ENCODE measurements at places on chromosomes 11 and 22.
A peak's percentile ranks its signal among the peaks of the same experiment; 100 is the strongest.

DNA sequence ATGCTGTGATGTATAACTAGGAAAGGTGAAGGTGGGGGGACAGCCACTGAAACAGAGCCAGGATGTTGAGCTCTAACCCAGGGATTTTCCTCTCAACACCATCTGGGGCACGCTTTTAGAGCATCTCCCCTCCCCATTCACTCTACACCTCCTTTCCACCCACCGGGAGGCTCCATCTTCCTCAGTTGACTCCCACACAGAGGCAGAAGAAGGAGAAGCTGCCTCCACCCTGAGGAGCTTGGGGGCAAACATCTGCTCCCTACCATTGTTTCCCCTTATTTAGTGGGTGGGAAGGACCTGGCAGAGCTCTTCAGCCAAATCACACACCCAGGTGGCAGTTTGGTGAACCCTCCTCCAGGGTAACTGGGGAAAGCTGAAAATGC, 50.0 kb upstream of the ADA2 start:
- 0 out of 3 replicates have a peak, but pooled peaks cover 2% of the 10 kb centered on the region for H3K27me3 ChIP-seq
- DNase-seq, result no peak
- no peak overlapping the region for H3K27ac ChIP-seq
- peaks cover 9% of the 10 kb centered on the region for H3K4me1 ChIP-seq

- H3K4me1 ChIP-seq, result peaks cover 62% of the 10 kb centered on the region
- H3K36me3 ChIP-seq, result no peaks in the 10 kb centered on the region
- DNase-seq, result no peak
- H3K27ac ChIP-seq, result no peak overlapping the region
- peaks cover 3% of the 10 kb centered on the region for H3K27me3 ChIP-seq
Measured at GRCh38 chr11:67421430-67422031, 6.1 kb downstream of the CARNS1 start.

- H3K4me3 ChIP-seq, result no peak overlapping the region
- H3K27me3 ChIP-seq, result peaks cover 4% of the 10 kb centered on the region
- no peak overlapping the region for H3K27ac ChIP-seq
- no peaks in the 10 kb centered on the region for H3K36me3 ChIP-seq
Measured at GRCh38 chr22:41781507-41781906, 19.0 kb upstream of the CCDC134 start.

- no peaks in the 10 kb centered on the region for H3K36me3 ChIP-seq
- no peaks in the 10 kb centered on the region for H3K4me1 ChIP-seq
- peaks cover 40% of the 10 kb centered on the region for H3K27me3 ChIP-seq
- H3K4me3 ChIP-seq, result no peak overlapping the region
- no peak for DNase-seq
- H3K27ac ChIP-seq, result no peak overlapping the region
Measured at GRCh38 chr11:134397304-134398078, 14.6 kb downstream of the B3GAT1 start.

- no peak overlapping the region for H3K4me3 ChIP-seq
- H3K27ac ChIP-seq, result no peak overlapping the region
- DNase-seq, result no peak
- peaks cover 17% of the 10 kb centered on the region for H3K36me3 ChIP-seq
Measured at GRCh38 chr11:77879218-77879617, 58.3 kb downstream of the AAMDC start.

DNA sequence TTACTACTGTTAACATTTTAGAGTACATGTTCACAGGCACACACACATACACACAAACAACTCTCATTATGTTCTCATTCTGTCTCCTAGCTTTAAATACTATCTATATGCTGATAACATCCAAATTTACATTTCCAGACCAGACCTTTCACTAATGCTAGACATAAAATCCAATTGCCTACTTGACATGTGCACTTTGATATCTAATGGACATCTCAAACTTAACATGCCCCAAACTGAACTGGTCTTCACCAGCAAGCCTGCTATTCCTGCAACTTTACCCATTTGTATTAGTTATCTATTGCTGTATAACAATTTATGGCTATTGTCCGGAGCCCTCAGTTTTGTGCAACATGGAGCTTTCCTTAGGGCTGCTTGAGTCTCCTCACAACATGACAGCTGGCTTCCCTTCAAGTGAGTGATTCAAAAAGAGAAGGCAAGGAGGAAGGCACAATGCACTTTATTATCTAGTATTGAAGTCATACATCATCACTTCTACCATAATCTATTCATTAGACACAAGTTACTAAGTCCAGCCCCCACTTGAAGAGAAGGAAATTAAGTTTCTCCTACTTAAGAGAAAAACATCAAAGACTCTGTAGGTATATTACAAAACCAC, 3.0 kb downstream of the SLC36A4 start:
- no peaks in the 10 kb centered on the region for H3K27me3 ChIP-seq
- peaks cover 16% of the 10 kb centered on the region for H3K4me1 ChIP-seq
- no peak for DNase-seq

DNA sequence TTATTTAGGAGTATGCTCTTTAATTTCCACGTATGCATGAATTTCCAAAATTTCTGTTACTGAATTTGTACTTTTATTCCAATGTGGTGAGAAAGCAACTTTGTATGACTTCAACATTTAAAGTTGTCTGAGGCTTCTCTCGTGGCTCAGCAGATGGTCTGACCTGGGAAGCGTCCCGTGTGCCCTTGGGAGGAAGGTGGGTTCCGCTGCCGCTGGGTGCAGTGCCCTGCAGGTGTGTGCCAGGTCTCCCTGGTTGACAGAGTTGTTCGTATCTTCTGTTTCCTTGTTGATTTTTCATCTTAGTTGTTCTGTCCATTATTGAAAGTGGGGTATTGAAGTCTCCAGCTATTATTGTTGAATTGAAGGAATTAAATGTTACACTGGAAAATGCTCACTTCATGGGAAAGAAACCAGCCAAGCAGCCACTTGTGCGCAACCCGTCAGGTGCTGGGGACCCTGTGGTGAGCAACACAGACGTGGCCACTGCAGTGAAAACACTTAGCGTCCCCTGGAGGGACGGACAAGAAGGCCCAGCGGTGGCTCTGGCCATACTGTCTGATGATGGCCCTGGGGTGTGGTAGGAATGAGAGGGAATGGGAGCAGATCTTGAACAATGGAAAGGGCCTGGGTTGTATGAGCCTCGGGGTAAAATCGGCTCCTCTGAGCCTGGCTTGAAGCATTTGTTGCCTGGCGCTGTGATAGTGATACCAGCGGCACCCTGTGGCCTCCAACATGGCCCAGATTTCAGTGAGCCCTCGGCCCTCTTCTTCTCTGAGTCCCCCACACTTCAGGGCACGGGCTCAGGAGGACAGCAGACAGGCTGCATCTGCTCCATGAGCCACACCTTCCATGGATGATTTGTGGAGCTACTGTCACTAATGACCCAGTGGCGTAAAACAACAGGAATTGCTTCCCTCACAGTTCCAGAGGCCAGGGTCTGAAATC, 31.5 kb upstream of the KRTAP5-7 start:
- H3K27ac ChIP-seq, result no peak overlapping the region
- no peaks in the 10 kb centered on the region for H3K4me1 ChIP-seq
- H3K36me3 ChIP-seq, result peaks cover 19% of the 10 kb centered on the region
- H3K4me3 ChIP-seq, result no peak overlapping the region
- no peaks in the 10 kb centered on the region for H3K27me3 ChIP-seq

DNA sequence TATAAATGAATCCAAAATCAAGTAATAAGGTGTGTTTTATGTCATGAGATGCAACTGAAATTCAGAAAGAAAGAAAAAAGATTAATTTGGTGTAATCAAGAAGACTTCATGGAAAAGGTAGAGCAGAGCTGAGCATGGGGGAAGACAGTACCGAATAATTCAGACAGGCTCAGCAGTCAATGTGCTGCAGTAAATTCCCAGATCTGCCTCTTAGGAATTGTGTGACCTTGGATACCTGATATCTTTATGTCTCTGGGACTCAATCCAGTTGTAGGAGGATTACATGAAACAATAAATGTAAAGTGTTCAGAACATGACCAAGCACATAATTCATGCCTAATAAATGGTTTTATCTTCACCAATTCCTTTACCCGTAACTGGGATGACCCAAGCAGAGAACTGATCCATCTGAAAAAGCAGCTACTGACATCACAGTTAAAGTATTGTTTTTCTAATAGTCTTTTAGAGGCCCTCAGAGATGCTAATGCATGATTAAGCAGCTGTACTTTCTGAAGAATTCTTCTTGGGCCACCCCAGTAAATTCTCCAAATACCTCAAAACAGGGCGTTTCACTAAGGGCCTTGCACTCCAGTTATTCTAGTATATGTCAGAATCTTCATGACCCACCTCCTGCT, 7.8 kb downstream of the MS4A12 start:
- no peaks in the 10 kb centered on the region for H3K4me1 ChIP-seq
- no peak for DNase-seq

DNA sequence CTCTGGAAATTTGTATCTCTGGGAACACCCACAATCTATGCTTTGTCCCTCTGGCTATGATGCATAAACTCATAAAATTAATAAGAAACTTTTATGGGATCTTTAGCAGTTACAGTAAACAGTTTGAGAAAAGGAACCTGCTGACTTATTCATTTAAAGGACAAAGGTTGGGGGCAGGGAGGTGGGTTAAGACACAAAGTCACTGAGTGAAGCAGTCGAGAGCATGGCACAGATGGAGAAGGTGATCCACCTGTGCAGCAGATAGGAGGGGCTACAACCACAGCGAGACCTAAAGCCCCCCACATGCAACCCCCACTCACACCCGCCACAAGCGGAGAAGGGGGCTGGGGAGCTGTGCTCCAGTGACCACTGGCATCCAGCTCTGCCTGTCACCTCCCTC, 45.0 kb downstream of the SMCO4 start:
- H3K27ac ChIP-seq, result no peak overlapping the region
- no peaks in the 10 kb centered on the region for H3K36me3 ChIP-seq
- no peaks in the 10 kb centered on the region for H3K27me3 ChIP-seq

GRCh38 chr11:44463751-44464150, 101.7 kb upstream of the CD82 start:
- no peaks in the 10 kb centered on the region for H3K36me3 ChIP-seq
- DNase-seq, result no peak
- no peaks in the 10 kb centered on the region for H3K4me1 ChIP-seq
- no peaks in the 10 kb centered on the region for H3K27me3 ChIP-seq
- no peak overlapping the region for H3K4me3 ChIP-seq

- peak overlapping the region; percentile 74 for H3K4me3 ChIP-seq
- peaks cover 37% of the 10 kb centered on the region for H3K27me3 ChIP-seq
- peaks cover 20% of the 10 kb centered on the region for H3K4me1 ChIP-seq
- no peak overlapping the region for H3K27ac ChIP-seq
- DNase-seq, result no peak
- no peaks in the 10 kb centered on the region for H3K36me3 ChIP-seq
Measured at GRCh38 chr22:38872831-38873248, 824 bp upstream of the CBX6 start.

- H3K27me3 ChIP-seq, result no peaks in the 10 kb centered on the region
- peaks cover 59% of the 10 kb centered on the region for H3K36me3 ChIP-seq
- DNase-seq, result no peak
- H3K4me3 ChIP-seq, result no peak overlapping the region
- no peaks in the 10 kb centered on the region for H3K4me1 ChIP-seq
Measured at GRCh38 chr22:19492504-19493174, 12.9 kb downstream of the CDC45 start.

- H3K27ac ChIP-seq, result no peak overlapping the region
- H3K36me3 ChIP-seq, result no peaks in the 10 kb centered on the region
- DNase-seq, result no peak
- no peak overlapping the region for H3K4me3 ChIP-seq
- no peaks in the 10 kb centered on the region for H3K4me1 ChIP-seq
Measured at GRCh38 chr11:12209096-12209495, 98.7 kb downstream of the MICAL2 start.

DNA sequence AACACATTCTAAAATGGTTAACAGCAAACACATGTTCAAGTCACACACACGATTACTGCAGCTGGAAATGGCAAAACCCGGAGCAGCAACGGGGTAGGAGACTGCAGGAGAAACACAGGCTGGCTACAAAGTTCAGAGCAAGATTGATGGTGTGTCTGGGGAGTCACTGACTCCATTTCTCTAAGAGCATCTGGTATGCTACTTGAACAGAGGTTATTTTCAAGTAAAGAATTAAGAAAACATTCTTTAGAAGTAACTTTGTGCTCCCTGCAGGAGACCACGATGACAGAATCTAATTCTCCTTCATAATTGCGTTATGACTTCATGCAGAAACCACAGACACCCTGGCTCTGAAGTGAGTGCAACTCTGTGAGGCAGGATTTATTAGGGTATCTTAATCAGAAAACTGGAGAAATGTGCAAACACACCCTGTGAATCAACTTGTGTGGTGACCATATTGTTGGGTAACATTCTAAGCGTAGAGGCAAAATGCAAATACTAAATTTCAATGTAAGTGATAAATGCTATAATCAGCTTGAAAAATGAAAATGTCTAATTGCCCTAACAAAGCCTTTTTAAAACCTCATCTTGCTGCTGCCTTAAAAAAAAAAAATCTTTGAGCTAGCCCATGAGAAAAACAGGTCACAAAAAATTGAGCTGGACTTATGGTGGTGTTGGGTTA, 303.0 kb downstream of the CADM1 start:
- H3K36me3 ChIP-seq, result peaks cover 9% of the 10 kb centered on the region
- no peak overlapping the region for H3K4me3 ChIP-seq
- H3K27me3 ChIP-seq, result no peaks in the 10 kb centered on the region
- DNase-seq, result no peak
- H3K27ac ChIP-seq, result no peak overlapping the region

DNA sequence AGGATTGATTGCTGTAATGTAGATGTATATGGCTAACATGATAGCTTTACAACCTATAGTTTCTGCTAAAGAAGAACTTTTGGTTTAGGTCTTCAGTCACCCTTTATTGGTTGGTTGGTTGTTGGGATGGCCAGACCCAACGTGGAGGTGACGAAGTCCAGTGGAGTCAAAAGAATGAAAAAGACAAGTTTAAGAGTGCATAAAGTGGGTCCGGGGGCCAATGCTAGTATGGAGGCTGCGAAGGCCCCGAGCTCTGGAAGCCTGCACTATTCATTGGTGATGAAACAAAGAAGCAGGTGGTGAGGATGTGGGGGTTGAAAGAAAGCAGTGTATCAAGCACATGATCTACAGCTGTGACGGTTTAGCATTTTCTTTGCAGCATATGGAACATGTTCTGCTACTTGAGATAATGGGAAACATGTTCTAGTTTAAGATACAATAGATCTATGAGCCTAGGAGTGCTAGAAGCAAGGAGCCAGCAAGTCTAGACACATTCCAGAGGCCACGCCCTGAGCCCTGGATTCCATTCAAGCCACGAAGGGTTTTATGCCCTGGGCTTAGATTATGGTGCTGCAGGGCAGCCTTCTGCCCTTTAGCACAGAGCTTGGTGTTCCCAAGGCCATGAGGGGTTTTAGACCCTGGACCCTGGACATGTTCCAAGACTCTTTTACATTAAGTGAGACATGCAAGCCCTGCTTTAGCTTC, 6.3 kb downstream of the TCP11L1 start:
- H3K4me3 ChIP-seq, result no peak overlapping the region
- peaks cover 58% of the 10 kb centered on the region for H3K4me1 ChIP-seq
- peak; percentile 53 for DNase-seq
- peak overlapping the region; percentile 17 for H3K27ac ChIP-seq

DNA sequence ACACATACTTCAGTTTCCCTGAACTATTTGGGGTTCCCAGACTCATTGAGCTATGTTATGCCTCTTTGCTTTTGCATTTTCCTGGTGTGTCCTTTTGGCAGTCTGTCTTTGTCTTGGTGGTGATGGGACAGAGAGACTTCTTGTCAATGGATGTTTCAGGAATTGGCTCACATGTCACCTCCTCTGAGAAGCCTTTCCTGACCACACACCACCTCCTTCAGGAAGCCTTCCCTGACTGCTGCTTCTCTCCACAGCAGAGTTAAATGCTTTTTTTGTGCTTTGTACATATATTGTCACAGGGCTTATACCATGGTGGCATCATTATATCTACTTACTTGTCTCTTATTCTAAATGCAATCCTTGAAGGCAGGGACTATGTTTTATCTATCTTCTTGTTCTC, 28.5 kb upstream of the ELF5 start:
- H3K4me1 ChIP-seq, result peaks cover 15% of the 10 kb centered on the region
- no peaks in the 10 kb centered on the region for H3K36me3 ChIP-seq
- no peak overlapping the region for H3K27ac ChIP-seq

Data from HepG2 (cell line).